Spinal cord (tissue), 10 donors: ENCODE measurements at places on chromosomes 11 and 22. TPM values are rescaled to one million over a fixed set of nuclear protein-coding genes. Genes with fewer than 3 reads are reported as not detected.

- peaks cover 5% of the 10 kb centered on the region for H3K4me1 ChIP-seq
- H3K36me3 ChIP-seq = no peaks in the 10 kb centered on the region
- H3K4me3 ChIP-seq = no peak overlapping the region
- H3K27ac ChIP-seq = no peak overlapping the region
- H3K27me3 ChIP-seq = no peaks in the 10 kb centered on the region
These were observed 88.8 kb downstream of the CD44 start for GRCh38 chr11:35227576-35228327.

GRCh38 chr22:43521716-43522115 lies 109.9 kb downstream of the MPPED1 start:
- no peak for DNase-seq
- no peak overlapping the region for H3K27ac ChIP-seq
- H3K36me3 ChIP-seq = no peaks in the 10 kb centered on the region
- H3K27me3 ChIP-seq = no peaks in the 10 kb centered on the region
- H3K4me1 ChIP-seq = no peaks in the 10 kb centered on the region

GRCh38 chr22:35379146-35379993 lies 1.5 kb upstream of the HMOX1 start:
- H3K4me3 ChIP-seq = no peak overlapping the region
- DNase-seq = no peak
- H3K36me3 ChIP-seq = no peaks in the 10 kb centered on the region
- H3K4me1 ChIP-seq = peaks cover 26% of the 10 kb centered on the region

DNA sequence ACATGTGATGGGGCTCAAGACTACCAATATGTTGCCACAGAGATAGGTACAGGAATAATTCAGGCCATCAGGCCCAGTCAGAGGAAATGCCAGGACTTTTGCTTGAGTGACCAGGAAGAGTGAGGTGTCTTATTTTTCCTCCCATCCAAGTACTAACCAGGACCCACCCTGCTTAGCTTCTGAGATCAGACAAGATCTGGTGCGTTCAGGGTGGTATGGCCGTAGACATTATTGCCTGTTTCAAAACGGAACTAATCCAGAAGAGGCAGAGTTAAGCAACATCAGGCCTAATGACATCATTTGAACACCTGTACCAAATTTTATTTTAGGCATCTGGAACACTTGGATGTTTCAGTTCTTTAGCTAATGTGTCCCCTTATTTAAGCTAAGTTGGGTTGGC lies 205.5 kb upstream of the POU2AF2 start:
- no peaks in the 10 kb centered on the region for H3K27me3 ChIP-seq
- DNase-seq = no peak
- H3K4me1 ChIP-seq = peaks cover 1% of the 10 kb centered on the region
- no peak overlapping the region for H3K4me3 ChIP-seq
- H3K36me3 ChIP-seq = no peaks in the 10 kb centered on the region

The B4GALNT4 gene
- 67.1 TPM for total RNA-seq

The CLDN5 gene
- 61.0 TPM for total RNA-seq

DNA sequence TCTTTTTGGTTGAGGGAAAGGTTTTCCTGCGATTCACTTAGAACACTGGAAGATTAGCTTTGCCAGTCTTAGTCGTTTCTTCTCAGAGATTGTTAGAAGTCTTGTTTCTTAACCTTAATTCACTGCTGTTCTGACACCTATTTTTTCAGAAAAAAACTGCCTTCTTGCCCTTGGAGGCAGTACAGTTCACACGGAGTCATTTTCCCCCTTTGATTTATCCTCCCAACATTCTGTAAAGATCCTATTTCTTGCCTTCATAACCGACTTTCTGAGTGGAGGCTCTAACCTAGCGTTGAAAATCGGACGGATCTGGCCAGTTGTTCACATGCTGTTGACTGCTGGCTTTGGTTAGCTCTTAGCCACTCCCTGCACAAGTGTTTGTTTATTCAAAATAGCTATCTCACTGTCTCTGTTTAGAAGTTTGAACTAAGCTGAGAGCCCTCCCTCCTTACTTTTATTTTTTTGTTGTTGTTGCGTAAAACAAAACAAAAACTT lies 737 bp downstream of the BCL2L13 start:
- peak; percentile 40 for DNase-seq
- H3K4me1 ChIP-seq = peaks cover 11% of the 10 kb centered on the region
- H3K4me3 ChIP-seq = peak overlapping the region; percentile 89
- peak overlapping the region; percentile 99 for H3K27ac ChIP-seq
- no peaks in the 10 kb centered on the region for H3K27me3 ChIP-seq

GRCh38 chr11:64859542-64860414 lies 15.3 kb upstream of the CDC42BPG start:
- H3K27ac ChIP-seq = no peak overlapping the region
- H3K4me1 ChIP-seq = peaks cover 34% of the 10 kb centered on the region
- DNase-seq = no peak
- H3K36me3 ChIP-seq = peaks cover 81% of the 10 kb centered on the region

DNA sequence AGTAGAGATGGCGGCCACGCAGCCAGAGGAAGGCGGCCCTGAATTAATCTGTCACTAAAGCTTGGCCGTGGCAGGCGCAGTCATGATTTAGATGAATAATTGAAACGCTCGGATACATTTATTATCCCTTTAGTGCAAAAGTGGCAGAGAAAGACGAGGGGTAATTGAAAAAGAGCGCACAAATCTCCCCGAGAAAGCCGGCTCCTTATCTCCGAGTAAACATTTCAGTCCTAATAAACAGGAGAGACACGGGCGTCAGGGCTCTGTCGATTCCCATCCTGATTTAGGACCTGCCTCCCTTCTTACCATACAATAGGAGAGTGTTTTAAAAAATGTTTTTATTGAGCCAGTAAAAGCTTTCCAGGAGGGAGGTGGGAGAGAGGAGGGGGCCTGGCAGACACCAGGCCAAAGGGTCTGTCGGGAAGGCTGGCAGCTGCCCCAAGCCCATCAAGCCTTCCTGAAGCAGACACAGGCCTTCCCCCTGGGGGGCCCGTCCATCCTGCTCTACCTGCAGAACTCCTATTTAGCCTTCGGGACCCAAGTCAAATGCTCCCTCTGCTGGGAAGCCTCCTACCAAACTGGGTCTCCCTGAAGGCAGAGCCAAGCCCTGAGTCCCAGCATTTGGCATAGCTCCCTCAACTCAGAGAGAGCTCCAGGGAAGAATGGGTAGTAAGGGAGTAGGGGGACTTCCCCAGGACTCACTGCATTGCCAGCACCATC lies 22.8 kb downstream of the OTUB1 start:
- peaks cover 2% of the 10 kb centered on the region for H3K36me3 ChIP-seq
- no peak overlapping the region for H3K4me3 ChIP-seq
- peaks cover 14% of the 10 kb centered on the region for H3K27me3 ChIP-seq
- no peak overlapping the region for H3K27ac ChIP-seq
- H3K4me1 ChIP-seq = peaks cover 33% of the 10 kb centered on the region

DNA sequence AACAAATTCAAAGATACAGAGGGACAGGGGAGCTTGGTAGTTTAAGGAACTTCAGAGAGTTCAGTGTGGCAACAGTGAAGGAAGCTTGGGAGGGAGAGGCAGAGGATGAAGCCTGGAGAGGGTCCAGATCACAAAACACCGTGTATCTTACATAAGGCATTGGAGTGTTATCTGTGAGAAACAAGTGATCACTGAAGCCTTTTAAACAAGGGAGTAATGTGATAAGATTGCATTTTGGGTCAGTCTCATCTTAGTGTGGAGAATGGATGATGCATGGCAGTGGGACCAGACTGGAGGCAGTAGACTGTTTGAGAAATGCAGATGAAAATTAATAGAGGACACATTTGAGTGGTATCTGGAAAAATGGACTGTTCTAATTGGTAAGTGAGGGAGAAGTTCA lies 79.4 kb downstream of the EXT2 start:
- H3K4me3 ChIP-seq = no peak overlapping the region
- no peaks in the 10 kb centered on the region for H3K4me1 ChIP-seq
- H3K27me3 ChIP-seq = no peaks in the 10 kb centered on the region
- no peak overlapping the region for H3K27ac ChIP-seq
- H3K36me3 ChIP-seq = peaks cover 10% of the 10 kb centered on the region
- DNase-seq = no peak
